ENCODE measurements at places on chromosomes 7 and 10. TPM values are rescaled to one million over a fixed set of nuclear protein-coding genes. Genes with fewer than 3 reads are reported as not detected.

LEP gene
- total RNA-seq = not detected

CDNF gene
- 2.2 TPM for total RNA-seq

DNA sequence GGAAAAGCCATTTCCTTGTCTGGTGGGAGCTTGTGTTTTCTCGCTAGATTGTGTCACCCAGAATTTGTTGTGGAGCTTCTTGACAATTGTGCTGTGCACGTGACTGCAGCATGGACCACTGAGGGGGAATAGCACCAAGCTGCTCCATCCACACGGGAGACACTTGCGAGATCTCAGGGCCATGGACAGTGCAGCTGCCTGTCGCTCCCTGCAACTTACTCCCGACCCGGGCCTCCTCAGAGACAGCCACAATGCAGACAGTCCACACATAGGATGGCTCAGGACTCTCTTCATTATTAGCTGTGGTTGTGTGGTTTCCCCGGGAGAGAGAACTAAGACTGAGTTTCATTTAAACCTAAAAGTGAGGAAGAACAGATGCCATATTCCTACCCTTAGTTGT lies 673.2 kb upstream of the GALNT17 start:
- no peak for DNase-seq

- no peak for DNase-seq
Observed at GRCh38 chr7:65382452-65382851, 8.8 kb downstream of the ZNF92 start.

- no peak for DNase-seq
Observed at GRCh38 chr10:6097063-6097462, 8.2 kb downstream of the RBM17 start.

PDZD7 gene
- total RNA-seq = 1.2 TPM

Measured in mesothelial cell of epicardium (in vitro differentiated cells).